ENCODE measurements at places on chromosomes 7 and 10. TPM values are rescaled to one million over a fixed set of nuclear protein-coding genes. Genes with fewer than 3 reads are reported as not detected.

DNA sequence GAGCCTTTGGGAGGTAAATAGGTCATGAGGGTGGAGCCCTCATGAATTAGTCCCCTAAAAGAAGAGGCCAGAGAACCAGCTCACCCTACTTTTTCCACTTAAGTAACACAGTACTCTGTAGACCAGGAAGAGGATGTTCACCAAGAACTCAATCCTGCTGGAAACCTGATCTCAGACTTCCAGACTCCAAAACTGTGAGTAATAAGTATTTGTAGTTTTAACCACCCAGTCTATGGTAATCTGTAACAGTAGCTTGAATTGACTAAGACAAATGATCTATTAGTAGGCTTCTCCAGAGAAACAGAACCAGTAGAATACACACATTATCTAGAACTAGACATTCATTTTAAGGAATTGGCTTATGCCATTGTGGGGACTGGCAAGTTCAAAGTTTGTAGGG is 51.5 kb downstream of the ANKMY2 start:
- DNase-seq, result no peak

- DNase-seq, result no peak
Observed at GRCh38 chr10:16644146-16644545, 122.5 kb upstream of the C1QL3 start.

Gene GFRA1
- total RNA-seq, result not detected

Gene FAM131B
- 3.1 TPM for total RNA-seq

Gene COL28A1
- 0.16 TPM for total RNA-seq
